ENCODE measurements at places on chromosomes 2 and 18. TPM values are rescaled to one million over a fixed set of nuclear protein-coding genes. Genes with fewer than 3 reads are reported as not detected.

DNA sequence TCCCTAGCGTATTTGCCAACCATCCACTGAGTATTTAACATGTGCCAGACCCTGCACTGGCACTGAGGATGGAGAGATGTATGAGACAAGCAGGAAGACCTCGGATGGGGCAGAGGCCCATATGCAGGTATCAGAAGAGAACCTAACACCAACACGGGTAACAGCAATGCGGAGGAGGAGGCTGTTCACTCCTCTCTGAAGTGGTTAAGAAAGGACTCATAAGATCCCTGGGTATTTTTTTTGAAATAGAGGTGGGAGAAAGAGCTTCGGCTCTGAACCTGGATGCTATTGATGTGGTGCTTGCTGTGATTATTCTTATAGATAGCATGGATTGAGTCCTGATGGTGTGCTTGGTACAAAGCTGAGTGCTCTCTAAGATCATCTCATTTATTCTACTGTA is 418.3 kb downstream of the LPIN1 start:
- no peak overlapping the region for H3K4me3 ChIP-seq
- peaks cover 6% of the 10 kb centered on the region for H3K4me1 ChIP-seq
- no peaks in the 10 kb centered on the region for H3K27me3 ChIP-seq
- H3K27ac ChIP-seq = no peak overlapping the region

GRCh38 chr18:45726603-45727002 is 2.6 kb downstream of the SLC14A1 start:
- no peak overlapping the region for H3K27ac ChIP-seq
- H3K27me3 ChIP-seq = no peaks in the 10 kb centered on the region
- DNase-seq = no peak
- no peaks in the 10 kb centered on the region for H3K36me3 ChIP-seq
- H3K4me1 ChIP-seq = no peaks in the 10 kb centered on the region
- no peak overlapping the region for H3K4me3 ChIP-seq

TANK gene
- total RNA-seq = 63.8 TPM

DNA sequence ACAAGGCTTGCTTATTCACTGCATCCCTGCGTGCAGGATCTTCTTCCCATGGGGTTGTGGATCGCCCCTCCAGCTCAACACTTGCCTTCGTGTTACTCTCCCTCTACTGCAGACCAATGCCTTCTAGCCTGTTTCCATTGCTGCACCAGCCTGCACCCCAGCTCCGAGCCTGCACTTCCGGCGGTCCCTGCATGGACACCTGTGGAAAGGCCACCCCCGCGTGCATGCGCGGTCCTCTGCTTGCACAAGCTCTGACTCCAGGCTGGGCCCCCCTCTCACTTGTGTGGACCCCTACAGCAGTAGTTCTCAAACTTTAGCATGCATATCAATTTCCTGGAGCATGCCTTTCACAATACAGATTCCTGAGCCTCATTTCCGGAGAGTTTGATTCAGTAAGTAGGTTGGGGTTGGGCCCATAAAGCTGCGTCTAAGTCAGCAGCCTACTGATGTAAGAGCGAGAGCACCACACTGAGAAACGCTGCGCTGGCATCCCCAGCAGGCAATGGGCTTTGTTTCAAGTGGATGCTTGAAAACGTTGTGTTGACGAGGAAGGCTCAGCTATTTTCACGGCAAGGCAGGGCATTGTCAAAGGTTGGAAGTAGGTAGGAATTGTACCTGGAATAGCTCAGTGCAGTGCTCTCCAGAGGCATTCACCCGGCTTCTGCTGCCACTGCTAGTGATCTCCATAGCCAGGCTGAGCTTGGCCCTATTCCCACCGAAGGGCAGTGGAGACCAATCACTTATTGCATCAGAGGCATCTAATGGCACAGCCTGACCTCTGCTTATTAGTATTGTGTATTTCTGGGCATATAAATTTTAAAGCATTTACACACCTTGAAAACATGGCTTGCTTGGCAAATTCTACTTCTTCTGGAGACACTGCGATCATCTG is 32.6 kb downstream of the CREG2 start:
- no peaks in the 10 kb centered on the region for H3K27me3 ChIP-seq
- H3K4me1 ChIP-seq = no peaks in the 10 kb centered on the region
- DNase-seq = no peak
- H3K36me3 ChIP-seq = no peaks in the 10 kb centered on the region

- H3K4me3 ChIP-seq = no peak overlapping the region
- no peaks in the 10 kb centered on the region for H3K4me1 ChIP-seq
- no peaks in the 10 kb centered on the region for H3K36me3 ChIP-seq
- H3K27me3 ChIP-seq = no peaks in the 10 kb centered on the region
- no peak overlapping the region for H3K27ac ChIP-seq
Measured at GRCh38 chr2:211085056-211085680, 528.8 kb downstream of the CPS1 start.

DNA sequence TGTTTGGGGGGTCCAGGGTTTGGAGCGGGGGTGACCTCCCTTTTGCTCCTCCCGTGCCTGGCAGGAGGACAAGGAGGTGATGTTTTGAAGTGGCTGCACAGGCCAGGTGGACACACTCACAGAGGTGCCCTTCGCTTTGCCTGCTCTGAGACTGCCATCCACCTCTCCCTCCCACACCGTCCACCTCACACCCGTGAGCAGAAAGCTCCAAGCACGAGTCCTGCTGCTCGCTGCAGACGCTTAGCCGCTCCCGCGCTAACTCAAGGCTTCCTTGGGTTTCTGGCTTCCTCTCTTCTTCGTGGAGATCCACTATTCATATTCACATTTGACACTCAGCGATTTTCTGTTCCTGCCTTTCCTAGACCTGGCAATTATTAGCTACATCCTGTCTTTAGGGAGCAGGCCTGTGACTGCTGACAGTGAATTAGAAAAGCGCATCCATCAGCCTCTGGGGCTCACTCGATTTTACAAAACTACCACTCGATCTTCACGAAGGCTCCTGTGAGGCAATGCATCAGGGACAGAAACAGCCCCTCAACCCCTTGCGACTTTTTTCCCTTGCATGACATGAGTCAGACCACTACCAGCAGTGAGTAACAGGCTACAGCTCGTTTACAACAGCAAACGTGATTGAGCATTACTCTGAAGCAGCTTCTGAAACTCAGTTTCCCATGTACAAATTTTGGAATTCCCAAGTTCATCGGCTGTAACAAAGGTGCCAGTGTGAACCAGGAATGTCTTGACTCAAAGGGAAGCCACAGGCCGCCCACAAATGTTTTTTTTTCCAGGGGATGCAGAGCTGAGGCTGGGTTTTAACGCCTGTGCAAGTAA is 238.7 kb upstream of the SOX11 start:
- no peak overlapping the region for H3K27ac ChIP-seq
- no peaks in the 10 kb centered on the region for H3K27me3 ChIP-seq
- no peaks in the 10 kb centered on the region for H3K36me3 ChIP-seq
- no peak overlapping the region for H3K4me3 ChIP-seq
- DNase-seq = no peak

GRCh38 chr2:137870682-137871081 is 93.6 kb upstream of the HNMT start:
- H3K27me3 ChIP-seq = no peaks in the 10 kb centered on the region
- no peak overlapping the region for H3K4me3 ChIP-seq

DNA sequence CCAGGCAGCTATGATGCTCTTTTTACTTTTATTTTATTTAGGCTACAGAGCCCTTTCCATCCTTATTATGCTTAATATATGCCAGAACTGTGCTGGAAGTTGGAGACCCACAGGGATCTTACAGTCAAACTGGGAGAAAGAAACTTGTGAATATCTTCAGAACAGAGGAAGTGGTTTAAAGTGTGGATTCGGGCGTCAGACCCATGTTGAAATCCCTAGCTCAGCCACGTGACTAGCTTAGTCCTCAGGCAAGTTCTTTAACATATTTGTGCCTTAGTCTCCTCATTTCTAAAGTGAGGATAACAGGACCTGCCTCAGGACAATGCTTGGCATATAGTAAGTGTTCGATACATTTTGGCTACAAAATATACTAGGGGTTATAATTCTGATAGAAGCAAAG is 59.1 kb downstream of the MAP3K20 start:
- H3K27me3 ChIP-seq = no peaks in the 10 kb centered on the region
- no peak overlapping the region for H3K4me3 ChIP-seq
- no peak overlapping the region for H3K27ac ChIP-seq
- no peaks in the 10 kb centered on the region for H3K36me3 ChIP-seq

DNA sequence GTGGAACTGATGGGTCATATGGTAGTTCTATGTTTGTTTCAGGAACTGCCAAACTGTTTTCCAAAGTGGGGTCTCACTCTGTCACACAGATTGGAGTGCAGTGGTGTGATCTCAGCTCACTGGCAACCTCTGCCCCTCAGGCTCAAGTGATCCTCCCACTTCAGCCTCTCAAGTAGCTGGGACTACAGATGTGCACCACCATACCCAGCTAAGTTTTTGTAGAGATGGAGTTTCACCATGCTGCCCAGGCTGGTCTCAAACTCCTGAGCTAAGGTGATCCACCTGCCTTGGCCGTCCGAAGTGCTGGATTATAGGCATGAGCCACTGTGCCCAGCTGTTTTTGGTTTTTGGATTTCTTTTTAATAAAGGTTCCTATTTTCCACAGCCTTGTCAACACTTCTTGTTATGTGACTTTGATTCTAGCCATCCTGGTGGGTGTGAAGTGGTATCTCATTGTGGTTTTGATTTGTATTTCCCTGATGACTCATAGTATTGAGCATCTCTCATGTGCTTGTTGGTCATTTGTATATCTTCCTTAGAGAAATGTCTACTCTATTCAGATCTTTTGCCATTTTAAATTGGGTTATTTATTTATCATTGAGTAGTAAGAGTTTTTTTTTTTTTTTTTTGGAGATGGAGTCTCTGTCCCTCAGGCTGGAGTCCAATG is 22.8 kb downstream of the NPC1 start:
- no peak overlapping the region for H3K27ac ChIP-seq
- no peaks in the 10 kb centered on the region for H3K27me3 ChIP-seq
- DNase-seq = no peak
- H3K4me3 ChIP-seq = no peak overlapping the region
